ENCODE measurements at places on chromosomes 7 and 10. TPM values are rescaled to one million over a fixed set of nuclear protein-coding genes. Genes with fewer than 3 reads are reported as not detected.

The ADIRF gene
- 149 TPM for total RNA-seq

The AKR1C8 gene
- not detected for total RNA-seq

The FGL2 gene
- not detected for total RNA-seq

The RGR gene
- total RNA-seq, result not detected

The PVRIG gene
- total RNA-seq, result not detected

DNA sequence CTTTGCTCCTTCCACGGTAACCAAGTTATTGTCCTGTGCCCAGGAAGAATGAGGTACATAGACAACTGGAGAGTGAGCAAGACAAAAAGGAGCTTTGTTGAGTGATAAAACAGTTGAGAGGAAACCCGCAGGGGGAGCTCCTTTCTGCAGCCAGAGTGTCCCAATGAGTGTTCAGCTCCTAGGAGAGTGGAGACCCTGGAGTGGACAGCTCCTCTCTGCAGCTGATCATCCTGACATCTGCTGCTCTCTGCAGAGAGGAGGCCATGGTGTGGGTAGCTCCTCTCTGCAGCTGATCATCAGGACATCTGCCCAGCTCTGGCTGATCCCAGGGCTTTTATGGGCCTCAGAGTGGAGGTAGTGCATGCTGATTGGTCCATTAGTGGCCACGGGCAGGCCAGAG is 53.4 kb upstream of the PCDH15 start:
- DNase-seq, result no peak

GRCh38 chr7:101933028-101933427 is 115.6 kb downstream of the CUX1 start:
- DNase-seq, result no peak

DNA sequence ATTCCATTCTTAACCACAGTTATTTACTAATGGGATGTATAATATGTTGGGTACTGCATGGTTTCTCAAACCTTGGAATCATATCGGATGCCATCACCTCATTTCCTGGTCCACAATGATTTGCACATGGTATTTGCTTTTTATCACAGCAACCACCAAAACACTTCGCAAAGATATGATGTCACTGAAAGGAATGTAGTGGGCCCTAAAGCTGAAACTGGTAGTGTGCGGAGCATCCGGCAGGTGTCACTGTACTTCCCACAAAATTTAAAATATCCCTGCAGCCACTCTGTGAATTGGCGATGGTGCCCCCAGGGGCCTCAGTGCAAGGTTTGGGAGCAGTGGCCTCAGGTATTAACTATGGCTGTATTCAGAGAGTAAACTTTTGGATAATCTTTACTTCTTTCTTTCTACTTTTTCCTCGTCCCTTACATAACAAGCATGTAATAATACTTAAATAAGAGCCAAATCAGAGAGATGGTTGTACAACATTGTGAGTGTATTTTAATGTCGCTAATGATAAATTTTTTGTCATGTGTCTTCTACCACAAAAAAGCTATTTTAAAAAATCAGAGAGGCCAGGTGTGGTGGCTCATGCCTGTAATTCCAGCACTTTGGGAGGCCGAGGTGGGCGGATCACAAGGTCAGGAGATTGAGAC is 66.2 kb downstream of the FAM241B start:
- peak; percentile 91 for DNase-seq

GRCh38 chr10:33086100-33086499 is 128.1 kb upstream of the ITGB1 start:
- DNase-seq, result no peak

- no peak for DNase-seq
Measured at GRCh38 chr10:34607894-34608293, 207.2 kb downstream of the PARD3 start.

- DNase-seq, result no peak
Measured at GRCh38 chr7:113717739-113718138, 201.1 kb downstream of the PPP1R3A start.

DNA sequence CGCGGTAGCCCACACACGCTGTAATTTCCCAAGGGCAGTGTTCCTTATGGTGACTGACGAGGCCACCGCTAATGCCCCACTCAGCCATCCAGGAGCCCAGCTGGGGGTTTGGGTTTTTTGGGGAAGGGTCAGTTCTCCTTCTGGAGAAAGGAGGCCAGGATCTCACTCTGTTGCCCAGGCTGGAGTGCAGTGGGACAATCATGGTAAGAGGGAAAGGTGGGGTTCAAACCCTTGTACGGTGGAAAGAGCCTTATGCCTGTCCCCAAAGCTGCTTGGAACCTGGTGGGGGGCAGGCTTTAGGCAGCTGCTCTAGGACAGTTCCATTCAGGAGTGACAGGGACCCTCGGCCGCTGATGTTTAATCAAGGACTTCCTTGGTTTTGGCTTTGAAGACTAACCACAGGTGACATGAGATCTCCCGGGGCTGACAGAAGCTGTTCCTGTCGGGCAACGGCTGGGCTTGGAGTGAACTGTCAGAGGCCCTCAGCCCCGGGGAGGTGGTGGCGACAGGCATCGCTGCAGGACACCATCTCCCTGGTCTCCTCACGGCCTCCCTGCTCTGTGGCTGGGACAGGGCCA is 84.5 kb downstream of the CARD11 start:
- no peak for DNase-seq

GRCh38 chr10:74675484-74675883 is 150.9 kb upstream of the KAT6B start:
- no peak for DNase-seq

DNA sequence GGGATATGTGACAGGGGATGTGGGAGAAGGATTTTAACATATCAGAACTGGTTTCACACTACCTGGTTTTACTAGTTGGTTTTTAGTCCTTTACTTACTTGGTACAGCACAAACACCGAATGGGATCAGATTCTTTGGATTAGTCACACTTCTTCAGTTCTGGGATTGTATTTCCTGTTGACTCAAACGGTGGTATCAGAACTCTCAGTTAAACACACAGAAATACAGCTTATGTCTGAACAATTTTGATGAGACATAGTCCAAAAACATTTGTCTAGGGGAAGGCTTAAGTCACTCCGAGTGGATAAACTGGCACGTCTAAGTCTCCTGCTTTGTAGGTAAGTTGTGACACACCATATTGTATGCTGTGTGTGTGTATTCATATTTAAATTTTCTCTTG is 480.5 kb downstream of the PHTF2 start:
- peak; percentile 83 for DNase-seq

DNA sequence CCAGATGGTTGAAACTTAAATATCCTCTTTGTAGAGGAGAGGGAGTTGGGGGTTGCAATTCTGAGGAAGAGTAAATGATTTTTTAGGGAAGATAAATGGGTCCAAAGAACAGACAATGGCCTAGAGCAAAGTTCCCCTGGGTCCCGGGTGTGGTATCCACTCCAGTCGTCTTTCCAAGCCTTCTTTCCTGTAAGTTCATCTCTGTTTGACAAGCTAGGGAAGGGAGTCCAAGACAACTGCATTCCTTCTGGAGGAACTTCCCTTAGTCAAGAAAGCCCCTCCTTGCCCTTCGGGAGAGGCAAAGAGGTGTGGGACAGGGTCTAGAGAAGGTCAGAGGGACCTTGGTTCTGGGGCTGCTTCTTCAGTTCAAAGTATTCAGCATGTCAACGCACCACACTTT is 33.4 kb downstream of the C10orf71 start:
- DNase-seq, result no peak

DNA sequence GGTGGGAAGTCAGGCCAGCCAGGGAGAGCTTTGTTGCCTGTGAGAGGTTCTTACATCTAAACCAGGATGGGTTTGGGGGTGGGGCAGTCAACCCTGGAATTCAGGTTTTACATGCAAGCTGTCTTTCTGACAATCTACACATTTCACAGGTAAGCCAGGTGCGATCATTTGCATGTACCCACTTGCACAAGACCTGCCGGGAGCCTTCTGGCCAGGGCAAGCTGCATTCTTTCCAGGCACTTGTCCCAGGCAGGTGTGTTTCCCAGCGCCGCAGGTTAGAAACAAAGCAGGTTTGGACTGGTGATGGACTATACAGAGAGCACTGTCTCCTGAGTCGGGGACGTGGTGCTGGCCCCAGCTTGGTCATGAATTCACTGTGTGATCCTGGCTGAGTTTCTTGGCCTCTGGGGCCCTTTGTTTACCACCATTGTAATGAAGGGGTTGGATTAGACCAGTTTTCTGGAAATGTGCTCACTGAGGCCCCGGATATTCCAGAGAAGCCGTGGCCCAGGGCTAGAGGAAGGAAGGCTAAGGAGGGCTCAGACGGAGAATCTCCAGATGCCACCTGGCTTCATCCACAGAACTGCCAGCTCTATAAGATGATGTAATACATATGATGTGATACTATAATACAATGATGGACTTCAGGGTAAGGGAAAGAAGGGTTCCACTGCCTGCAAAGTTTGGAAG is 205.2 kb upstream of the SVIL start:
- no peak for DNase-seq

GRCh38 chr7:107355616-107356015 is 114.2 kb upstream of the GPR22 start:
- peak; percentile 24 for DNase-seq

- DNase-seq, result no peak
Measured at GRCh38 chr7:129366-130221, 62.8 kb upstream of the FAM20C start.

DNA sequence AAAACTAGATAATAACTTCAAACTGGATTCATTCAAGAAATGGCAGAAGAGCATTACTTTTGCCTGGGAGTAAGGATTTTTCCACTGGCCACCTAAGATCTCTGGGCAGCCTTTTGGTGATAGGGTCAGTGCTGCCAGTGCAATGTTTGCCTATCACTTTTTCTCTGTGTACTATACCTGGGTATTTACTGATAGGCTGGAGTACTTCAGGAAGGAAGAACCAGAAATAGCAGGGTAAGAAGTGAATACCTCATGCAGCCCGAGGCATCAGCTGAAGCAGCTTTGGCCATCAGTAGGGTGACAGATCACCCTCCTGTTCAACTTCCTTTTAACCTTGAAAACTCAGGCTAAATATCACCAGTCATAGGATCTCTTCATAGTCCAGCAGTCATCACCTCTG is 5.5 kb upstream of the PAPSS2 start:
- no peak for DNase-seq

All from HFFc6 (cell line).